ENCODE measurements at places on chromosomes 12 and 14.

DNA sequence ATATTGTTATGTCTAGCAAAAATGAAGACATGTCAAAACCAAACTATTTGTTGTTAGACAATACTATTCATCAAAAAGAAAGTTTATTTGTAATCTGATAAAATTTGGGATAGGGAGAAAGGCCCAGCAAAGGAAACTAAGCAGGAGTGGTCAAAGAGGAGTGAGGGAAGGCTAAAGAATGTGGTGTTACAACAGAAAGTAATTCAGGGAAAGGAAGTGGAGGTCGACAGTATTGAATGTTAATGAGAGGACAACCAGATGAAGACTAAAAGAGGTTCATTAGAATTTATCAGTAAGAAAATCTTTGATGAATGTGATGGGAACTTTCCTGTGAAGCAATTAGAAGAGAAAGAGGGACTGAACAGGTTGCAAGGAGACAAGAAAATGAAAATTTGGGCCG, 33.9 kb downstream of the PLCZ1 start:
- no peak for DNase-seq

DNA sequence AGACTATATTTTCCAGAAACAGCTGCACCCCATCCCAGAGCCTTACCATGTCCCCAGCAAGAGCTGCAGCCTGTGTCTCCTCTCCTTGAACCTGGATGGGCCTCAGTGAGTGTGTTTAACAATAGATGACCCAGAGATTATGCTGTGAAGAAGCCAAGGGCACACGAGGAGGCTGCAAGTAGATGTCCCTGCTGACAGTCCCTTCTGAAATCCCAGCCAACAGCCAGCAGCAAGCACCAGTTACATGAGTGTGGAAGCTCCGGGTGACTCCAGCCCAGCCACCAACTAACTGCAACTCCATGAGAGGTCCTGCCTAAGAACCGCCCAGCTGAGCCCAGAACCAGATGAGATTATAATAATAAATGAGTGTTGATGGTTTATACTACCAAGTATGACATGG, 191.7 kb downstream of the BCL11B start:
- DNase-seq = no peak

GRCh38 chr14:96065661-96066459, 26.7 kb downstream of the C14orf132 start:
- DNase-seq = no peak

- peak; percentile 73 for DNase-seq
Measured at GRCh38 chr14:76546426-76547221, 170.7 kb downstream of the ESRRB start.

DNA sequence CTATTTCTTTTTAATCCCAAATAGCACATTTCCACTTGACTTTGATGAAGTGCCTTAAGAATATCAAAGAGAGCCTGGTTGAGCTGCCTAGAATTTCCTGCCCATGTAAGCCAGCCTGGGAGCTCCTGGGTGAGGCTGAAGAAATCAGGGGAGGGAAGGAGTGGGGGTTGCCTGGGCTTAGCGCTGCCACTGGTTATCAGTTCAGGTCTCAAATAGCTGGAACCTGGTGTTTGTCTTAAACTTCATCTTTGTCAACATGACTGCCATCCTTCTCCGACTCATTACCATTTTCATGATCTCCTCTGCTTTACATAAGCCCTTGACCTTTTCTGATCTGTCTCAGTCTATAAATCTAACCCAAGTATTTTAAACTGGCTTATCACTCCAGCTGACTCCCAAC, 151.5 kb downstream of the TTC8 start:
- no peak for DNase-seq

GRCh38 chr12:11686120-11686519, 36.6 kb downstream of the ETV6 start:
- DNase-seq = no peak

DNA sequence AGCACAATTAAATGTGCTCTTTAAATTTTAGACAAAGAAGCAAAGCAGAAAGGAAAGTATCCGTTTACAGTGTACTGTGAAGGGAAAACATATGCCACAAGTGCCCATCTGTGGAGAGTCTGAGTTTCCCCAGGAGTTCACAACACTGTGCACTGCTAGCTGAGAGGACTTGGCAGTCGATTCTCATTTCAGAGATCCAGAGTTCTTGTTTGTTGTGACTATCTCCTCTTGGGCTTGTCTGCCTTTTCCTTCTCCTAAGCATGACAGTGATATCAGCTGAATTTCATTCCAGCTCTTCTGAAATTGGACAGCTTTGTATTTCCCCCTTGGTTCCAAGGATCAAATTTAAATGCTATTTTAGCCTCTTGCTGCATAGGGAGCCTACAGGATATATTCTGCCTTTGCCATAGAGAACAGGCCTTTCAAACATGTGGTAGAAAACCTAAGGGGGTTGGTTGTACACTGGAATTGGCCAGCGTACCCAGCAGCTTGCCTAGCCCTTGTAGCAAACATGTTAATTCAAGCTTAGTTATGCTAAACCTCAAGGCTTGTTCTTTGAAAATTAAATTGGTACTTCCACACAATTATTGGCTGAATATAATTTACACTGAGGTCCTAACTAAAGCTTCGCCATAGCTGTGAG, 259.2 kb upstream of the NOVA1 start:
- DNase-seq = no peak

- no peak for DNase-seq
Measured at GRCh38 chr14:97178781-97179180, 381.6 kb downstream of the VRK1 start.

DNA sequence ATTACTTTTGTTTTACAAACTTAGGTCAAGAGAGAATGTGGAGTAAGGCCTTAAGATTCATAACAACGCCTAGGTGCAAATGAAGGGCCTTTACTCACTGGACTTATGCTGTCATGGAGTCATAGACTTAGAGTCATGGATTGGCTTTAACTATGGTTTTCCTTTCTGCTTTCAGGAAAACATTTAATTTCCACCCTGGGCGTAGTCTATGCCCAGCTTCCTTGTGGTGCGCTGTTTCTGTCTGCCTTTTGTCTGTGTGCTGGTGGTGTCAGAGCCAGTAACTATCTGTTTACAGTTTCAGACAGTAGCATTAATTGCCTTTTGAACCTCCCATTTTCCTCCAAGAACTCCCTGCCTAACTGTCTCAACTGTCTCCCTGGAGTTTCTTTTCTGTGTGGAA, 31.8 kb upstream of the COX6A1 start:
- no peak for DNase-seq

GRCh38 chr12:125214289-125214688, 149.1 kb downstream of the AACS start:
- no peak for DNase-seq

DNA sequence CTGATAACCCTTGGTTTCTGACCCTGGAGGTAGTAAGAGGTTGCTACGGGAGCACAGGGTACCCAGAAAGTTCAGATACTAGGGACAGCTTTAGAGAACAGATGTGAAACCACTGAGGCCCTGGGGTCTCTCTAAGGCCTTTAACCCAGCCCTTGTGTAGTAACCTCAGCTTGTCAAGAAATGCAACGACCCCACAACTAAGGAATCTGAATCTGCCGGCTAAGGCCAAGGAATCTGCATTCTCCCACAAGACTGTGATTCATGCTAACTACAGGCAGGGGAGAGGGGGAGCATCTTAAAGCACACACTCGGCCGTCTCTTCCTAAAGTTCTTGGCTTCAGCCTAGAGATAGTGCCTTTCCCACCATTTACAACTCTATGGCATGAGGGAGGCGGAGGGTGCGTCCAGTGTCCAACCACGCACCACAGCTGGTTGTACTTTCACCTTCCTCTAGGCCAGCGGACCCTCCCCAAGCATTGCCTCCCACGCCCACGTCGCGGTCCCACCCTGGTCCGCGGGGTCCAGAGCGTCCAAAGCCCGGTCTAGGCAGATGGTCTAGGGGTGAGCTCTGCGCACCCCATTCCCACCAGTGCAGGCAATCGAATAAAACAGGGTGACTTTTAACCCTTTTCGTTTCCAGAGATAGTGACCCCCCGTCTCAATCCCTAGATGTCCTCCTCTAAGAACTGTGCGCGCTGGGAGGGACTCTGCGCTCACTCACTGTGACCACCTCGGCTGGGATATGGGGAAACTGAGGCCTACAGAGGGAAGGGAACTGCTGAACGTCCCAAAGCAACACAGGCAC, 735 bp upstream of the VASH1 start:
- no peak for DNase-seq

- no peak for DNase-seq
Measured at GRCh38 chr12:39070775-39071174, 165.4 kb upstream of the CPNE8 start.

GRCh38 chr12:126608607-126609175, 1543.5 kb downstream of the AACS start:
- DNase-seq = no peak

DNA sequence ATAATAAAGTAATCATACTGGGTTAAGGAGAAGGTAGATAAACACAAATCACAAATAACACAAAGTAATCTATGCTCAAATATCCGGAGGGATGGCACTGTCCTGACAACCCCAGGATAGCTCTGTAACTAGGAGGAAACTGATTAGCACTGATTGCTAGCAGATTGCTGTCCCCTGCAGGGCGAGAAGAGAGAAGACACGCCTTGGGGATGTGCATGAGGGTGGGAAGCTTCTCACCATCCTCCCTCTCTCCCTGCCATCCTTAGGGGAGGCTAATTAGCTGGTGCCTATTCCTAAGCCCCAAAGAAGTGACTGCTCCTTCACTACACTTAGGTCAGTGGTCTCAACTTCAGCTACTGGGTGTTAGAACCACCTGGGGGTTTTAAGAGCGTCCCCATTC, 27.0 kb upstream of the TMEM260 start:
- DNase-seq = no peak

- DNase-seq = no peak
Measured at GRCh38 chr12:108441549-108441948, 73.5 kb upstream of the FICD start.

DNA sequence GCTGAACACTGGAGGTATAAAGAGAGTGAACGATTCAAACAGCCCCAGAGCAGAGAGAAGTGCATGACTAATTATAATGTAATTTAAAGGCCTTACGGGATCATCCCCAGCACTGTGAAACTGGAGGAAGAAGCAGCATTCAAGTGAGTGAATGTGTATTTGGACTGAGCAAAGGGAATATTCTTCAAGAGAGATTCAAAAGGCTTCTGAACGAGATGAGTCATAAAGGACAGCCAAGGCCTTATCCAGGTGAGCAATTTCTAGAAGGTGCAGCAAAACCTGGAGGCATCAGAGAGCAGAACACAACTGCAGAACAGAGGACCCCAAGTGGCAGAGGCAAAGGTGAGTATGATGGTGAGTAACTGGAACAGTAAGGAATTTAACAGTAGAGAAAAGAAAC, 127.2 kb downstream of the BCAT1 start:
- DNase-seq = no peak

GRCh38 chr14:58702441-58703160, 64.8 kb downstream of the DACT1 start:
- DNase-seq = no peak

DNA sequence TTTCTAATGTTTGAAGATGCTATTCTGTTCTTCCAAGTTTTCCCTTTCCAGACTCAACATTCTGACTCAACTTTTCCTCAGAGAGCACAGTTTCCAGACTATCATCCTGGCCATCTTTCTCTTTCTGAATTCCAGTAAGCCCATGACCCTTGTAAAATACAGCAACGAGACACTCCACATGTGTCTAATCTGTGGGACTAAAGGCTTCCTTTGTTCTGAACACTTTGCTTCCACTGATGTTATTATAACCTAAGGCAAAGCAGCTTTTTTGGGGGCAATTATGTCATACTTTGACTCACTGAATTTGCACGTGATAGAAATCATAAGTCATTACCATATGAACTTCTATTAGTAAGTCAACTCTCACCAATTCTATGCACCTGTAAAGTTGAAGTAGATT, 6.3 kb upstream of the ART4 start:
- DNase-seq = no peak

DNA sequence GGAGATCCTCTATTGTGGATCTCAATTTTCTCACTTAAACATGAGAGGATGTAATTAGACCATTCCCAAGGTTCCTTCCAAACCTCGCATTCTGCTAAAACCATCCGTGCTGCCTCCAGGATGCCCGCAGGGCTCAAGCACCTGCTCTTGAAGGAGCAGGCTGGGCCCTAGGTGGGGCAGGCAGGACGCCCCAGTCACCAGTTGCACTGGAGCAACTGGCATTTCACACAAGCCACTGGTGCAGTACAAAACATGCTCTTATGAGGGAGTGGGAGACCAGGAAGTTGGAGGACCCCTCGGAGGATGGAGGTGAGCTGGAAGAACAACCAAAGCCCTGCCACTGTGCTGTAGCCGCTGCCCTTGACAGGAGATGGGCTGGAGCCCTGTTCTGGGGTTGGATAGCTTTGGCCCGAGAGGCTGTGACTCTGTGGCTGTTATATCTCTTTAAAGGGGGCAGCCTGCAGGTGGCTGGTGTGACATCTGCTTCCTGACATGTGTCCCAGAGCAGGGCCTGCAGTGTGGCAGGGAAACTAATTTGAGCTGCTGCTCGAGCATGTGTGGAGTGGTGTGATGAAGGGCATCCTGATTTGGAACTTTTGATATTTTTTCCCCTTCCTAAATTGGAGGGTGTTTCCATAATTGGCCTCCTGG, 122.2 kb downstream of the CRACR2A start:
- DNase-seq = no peak

GRCh38 chr12:3101309-3102024, 24.3 kb downstream of the TSPAN9 start:
- no peak for DNase-seq

GRCh38 chr14:75147423-75148071, 20.7 kb upstream of the NEK9 start:
- peak; percentile 55 for DNase-seq

- no peak for DNase-seq
Measured at GRCh38 chr12:88921890-88922532, 341.7 kb upstream of the KITLG start.

GRCh38 chr12:128795530-128796361, 28.0 kb downstream of the SLC15A4 start:
- no peak for DNase-seq

- no peak for DNase-seq
Measured at GRCh38 chr12:5506295-5506694, 74.4 kb downstream of the NTF3 start.
